ENCODE measurements at places on chromosomes 5 and 9. TPM values are rescaled to one million over a fixed set of nuclear protein-coding genes. Genes with fewer than 3 reads are reported as not detected.
A peak's percentile ranks its signal among the peaks of the same experiment; 100 is the strongest.

DNA sequence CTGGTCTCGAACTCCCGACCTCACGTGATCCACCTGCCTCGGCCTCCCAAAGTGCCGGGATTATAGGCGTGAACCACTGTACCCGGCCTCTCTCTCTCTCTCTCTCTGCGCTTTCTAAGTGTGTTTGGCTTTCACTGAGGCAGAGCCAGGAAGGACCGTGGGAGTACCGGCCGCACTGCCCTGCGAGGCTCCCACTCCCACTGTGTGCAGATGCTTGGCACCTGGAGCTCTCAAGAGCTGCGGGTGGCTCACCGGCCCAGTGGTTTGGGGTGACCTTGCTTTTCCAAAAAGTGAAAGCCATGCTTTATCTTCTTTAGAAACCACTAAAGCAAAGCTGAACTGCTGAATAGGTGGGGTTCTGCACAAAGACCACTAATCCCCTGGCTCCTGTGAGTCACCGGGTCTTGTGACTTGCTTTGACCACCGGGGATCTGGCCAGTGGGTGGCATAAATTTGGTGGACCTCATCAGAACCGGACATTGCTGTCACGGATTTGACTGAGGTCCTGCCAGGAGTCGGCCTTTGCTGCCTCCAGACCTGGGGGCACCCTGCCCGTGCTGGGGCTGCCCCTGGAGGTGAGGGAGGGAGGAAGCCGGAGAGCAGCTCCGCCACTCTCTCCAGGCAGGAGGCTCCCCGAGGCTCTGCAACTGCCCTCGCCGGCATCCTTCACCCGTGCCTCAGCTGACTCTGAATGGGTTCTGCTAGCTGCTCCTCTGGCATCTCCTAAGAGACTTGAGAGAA lies 228.9 kb downstream of the FANCC start:
- peak overlapping the region; percentile 20 for H3K27ac ChIP-seq
- H3K27me3 ChIP-seq, result no peaks in the 10 kb centered on the region
- no peaks in the 10 kb centered on the region for H3K36me3 ChIP-seq
- no peak for DNase-seq
- H3K4me1 ChIP-seq, result peaks cover 22% of the 10 kb centered on the region

Gene ZBTB5
- total RNA-seq, result 16.7 TPM

- no peak for DNase-seq
- no peaks in the 10 kb centered on the region for H3K4me1 ChIP-seq
- no peaks in the 10 kb centered on the region for H3K36me3 ChIP-seq
- no peak overlapping the region for H3K27ac ChIP-seq
Measured at GRCh38 chr5:159489779-159490178, 159.5 kb upstream of the IL12B start.

Gene ACOT12
- not detected for total RNA-seq

DNA sequence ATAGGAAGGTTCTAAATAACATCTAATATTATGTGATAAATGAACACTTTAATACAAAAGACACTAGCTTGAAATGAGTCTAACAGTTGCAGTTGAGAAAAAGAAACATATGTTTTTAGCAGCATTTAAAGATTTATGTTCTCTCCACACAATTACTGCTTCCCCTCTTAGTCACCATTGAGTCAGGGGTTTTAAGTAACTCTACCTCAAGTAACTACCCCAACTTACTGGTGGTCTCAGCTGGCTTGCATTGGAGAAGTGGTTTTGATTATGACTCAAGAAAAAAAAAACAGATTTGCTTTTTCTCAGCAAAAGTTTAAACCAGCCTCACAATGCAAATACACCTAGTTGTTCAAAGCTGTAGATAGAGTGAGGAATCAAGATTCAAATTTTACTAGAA lies 1216.5 kb upstream of the CDH9 start:
- no peak overlapping the region for H3K27ac ChIP-seq
- H3K36me3 ChIP-seq, result peaks cover 8% of the 10 kb centered on the region
- no peaks in the 10 kb centered on the region for H3K27me3 ChIP-seq
- DNase-seq, result no peak
- H3K4me3 ChIP-seq, result no peak overlapping the region
- H3K4me1 ChIP-seq, result peaks cover 15% of the 10 kb centered on the region
